ENCODE measurements at places on chromosomes 2 and 18.

- DNase-seq = peak; percentile 44
Measured at GRCh38 chr2:27809761-27810241, 38.3 kb downstream of the MRPL33 start.

- no peak for DNase-seq
Measured at GRCh38 chr18:9404565-9405060, 70.0 kb downstream of the TWSG1 start.

DNA sequence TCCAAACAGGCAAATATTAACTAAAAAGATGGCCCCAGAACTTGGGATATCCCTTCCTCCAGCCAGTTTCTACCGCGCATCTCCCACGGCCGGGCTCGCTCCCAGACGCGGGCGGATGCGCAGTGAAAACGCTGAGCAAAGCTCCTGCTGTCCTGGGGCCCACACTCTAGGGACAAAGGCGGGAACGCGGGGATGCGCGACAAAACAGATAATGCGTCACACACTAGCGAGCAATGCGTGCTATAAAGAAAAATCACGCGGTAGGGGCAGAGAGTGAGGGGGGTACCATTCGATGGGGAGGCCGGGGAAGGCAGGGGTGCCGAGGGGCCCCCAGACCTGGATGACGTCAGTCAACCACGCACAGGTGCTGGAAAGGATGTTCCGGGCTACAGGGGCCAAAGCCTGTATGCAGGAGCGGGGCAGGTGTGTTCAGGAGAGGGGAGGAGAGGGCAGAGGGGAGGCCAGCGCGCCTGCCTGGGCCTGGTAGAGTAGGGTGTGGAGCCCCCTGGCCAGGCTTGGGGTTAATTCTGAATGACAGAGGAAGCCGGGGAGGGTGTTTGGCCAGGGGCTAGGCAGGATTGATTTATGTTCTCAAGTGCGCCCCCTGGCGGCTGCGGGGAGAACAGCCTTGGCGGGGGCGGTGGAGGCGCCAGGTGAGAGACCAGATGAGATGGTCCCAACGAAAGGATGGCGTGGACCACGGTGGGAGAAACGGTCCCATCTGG lies 14.9 kb upstream of the ITM2C start:
- DNase-seq = no peak

- no peak for DNase-seq
Measured at GRCh38 chr2:161876416-161876815, 197.6 kb downstream of the DPP4 start.

DNA sequence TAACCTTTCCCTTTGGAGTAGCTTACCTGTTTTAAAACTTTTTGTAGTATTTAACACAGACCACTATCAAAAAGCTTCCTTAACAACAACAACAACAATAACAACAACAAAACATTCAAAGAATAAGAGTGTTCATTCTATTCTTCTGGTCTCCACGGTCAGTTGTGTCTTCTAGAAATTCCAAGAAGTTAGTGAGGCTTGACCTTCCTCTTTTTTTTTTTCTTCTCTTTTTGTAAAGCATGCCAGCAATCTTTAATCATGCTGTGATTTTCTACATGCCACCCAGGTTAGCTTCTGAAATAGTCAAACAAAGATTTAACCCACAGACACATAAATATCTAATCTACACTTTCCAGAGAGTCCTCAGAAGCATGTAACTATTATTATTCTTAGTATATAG lies 28.4 kb upstream of the KLHL14 start:
- no peak for DNase-seq

- DNase-seq = no peak
Measured at GRCh38 chr2:98702858-98703620, 27.9 kb downstream of the MGAT4A start.

DNA sequence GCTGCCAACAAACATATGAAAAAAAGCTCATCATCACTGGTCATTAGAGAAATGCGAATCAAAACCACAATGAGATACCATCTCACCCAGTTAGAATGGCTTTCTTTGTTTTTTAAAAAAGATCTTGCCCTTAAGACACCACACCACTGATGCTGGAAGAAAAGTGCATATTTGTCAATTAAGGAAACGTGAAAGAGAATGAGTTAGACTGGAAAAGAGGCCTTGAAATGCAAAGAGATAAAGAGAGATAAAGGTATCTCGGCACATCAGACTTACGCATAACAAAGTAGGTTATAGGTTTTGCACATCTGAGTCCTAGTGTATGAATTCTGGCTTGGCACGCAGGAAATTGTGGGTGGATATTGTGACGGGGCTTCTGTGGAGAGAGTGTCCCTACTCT lies 149.5 kb downstream of the MTX2 start:
- DNase-seq = no peak

GRCh38 chr2:205177546-205177945 lies 504.8 kb upstream of the NRP2 start:
- DNase-seq = no peak

DNA sequence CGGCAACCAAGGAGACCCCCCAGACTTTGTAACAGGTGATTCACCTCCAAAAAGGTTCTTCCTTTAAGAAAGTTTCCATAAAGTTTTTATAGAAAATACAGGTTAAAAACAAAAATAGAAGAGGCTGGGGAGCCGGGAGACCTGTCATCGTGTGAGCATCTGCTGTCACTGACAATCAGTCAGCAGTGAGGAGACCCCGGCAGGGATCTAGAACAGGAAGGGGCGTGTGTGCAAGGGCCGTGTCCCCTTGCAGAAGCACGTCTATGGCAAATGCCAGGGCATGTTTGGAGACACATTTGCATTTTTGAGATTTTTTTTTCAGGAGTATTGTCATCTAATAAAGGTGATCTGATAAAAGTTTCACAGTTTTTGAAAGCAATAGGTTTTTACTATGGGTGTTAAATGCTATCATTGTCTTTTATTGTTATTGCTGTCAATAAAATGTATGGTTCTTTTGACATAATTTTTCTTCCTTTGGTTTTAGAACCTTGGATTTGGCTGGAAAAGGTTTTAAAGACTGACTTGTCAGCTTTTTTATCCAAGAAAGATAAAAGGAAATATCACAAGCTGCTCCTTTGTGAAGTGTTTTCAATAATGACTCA lies 52.1 kb downstream of the MTCL1 start:
- DNase-seq = no peak

GRCh38 chr2:110678457-110679336 lies 834 bp upstream of the BUB1 start:
- DNase-seq = no peak

- DNase-seq = no peak
Measured at GRCh38 chr2:28868611-28869010, 1.5 kb downstream of the TRMT61B start.

GRCh38 chr2:192978395-192978794 lies 783.7 kb upstream of the TMEFF2 start:
- no peak for DNase-seq

- no peak for DNase-seq
Measured at GRCh38 chr2:75547345-75548035, 13.2 kb downstream of the EVA1A start.

DNA sequence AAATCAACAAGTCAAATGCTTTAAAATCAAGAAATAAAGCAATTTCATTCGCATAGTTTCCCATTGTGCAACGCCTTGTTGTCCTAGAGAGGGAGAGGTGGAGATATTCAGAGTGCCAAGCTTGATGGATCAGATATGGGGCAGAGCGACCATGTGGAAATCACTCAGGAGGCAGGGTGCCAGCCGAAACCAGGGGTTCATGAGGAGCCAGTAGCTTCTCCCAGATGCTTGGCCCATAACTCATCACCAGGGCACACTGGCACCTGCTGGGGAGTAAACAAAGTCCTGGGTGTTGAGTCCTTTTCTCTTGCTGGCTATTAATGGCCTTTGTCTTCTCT lies 53.0 kb upstream of the ASAP2 start:
- DNase-seq = no peak

- DNase-seq = no peak
Measured at GRCh38 chr2:88603146-88603545, 24.1 kb downstream of the EIF2AK3 start.

GRCh38 chr2:120422465-120423160 lies 76.7 kb downstream of the INHBB start:
- no peak for DNase-seq

- DNase-seq = no peak
Measured at GRCh38 chr18:79933765-79934164, 17.7 kb downstream of the SLC66A2 start.

GRCh38 chr2:38026846-38027245 lies 49.1 kb downstream of the CYP1B1 start:
- DNase-seq = no peak

GRCh38 chr2:120909102-120909501 lies 173.4 kb downstream of the GLI2 start:
- DNase-seq = no peak

GRCh38 chr2:43399515-43400264 lies 173.3 kb upstream of the ZFP36L2 start:
- peak; percentile 57 for DNase-seq

DNA sequence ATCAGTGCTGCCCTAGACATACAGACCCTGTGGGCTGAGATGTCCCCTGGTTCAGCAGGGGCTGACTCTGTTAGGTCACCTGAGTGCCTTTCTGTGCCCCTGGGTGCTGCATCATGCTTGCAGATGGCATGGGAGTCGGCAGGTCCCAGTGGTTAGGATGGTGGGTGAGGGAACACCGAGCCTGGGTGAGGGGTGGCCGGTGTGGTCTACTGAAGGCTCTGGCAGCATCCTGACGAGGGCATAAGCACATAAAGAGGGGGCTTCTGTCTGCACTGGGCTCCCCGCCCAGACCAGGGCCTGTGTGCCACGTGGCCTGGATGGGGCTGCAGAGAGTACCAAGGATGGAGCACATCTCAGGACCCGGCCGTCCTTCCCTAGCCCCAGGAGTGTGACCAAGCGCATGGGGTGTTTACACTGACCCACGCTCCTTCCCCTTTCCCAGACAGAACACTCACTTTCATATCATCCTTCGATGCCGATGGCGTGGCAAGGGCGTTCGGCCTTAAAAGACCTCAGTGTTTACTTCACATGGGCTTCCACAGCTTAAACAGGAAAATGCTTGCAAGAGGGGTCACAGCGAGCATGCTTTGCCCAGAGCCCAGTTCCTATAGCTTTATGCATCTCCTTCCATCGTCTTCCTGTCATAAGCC lies 115.1 kb downstream of the STPG4 start:
- no peak for DNase-seq

GRCh38 chr2:178844269-178844668 lies 37.0 kb upstream of the TTN start:
- no peak for DNase-seq

DNA sequence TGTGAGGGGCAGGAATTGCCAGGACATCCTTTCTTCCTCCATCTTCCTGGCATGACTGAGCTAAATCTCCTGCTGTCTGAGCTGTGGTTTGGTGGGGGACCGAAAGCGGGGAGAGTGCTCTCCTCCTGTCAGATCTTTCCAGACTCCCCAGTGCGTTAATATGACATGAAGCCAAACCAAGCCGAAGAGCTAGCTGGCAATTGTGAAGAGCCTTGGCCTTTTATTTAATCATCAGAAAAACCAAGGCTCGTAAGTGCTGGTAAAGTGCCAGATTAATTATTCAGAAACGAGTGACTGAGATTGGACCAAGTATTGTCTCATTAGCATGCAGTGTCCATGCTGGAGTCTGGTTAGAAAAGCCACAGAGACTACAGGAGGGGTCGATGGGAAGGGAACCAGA lies 14.5 kb upstream of the LRPPRC start:
- DNase-seq = no peak

- DNase-seq = no peak
Measured at GRCh38 chr2:176789751-176790150, 422.8 kb upstream of the HNRNPA3 start.

GRCh38 chr2:80348953-80349352 lies 44.4 kb upstream of the LRRTM1 start:
- DNase-seq = no peak

- no peak for DNase-seq
Measured at GRCh38 chr2:17543131-17543660, 2.7 kb downstream of the VSNL1 start.

GRCh38 chr2:59296279-59296678 lies 1055.2 kb upstream of the FANCL start:
- no peak for DNase-seq

DNA sequence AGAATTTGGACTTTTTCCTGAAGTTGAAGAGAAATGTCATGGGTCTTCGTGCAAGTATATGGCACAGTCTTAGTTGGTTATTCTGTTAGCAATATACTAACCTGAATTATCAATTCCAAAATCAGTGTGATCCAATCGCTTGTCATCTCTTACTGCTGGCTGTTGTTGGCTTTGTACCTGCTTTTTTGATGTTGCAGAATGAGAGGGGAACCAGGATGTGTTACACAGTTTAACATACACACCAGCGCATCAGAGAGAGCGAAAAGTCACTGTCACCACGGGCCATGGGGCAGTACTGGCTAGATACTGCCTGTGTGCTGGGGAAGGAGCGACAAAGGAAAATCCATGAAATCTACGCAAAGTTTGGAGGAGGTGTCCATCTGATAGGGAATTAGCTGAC lies 59.3 kb upstream of the SPP2 start:
- no peak for DNase-seq

DNA sequence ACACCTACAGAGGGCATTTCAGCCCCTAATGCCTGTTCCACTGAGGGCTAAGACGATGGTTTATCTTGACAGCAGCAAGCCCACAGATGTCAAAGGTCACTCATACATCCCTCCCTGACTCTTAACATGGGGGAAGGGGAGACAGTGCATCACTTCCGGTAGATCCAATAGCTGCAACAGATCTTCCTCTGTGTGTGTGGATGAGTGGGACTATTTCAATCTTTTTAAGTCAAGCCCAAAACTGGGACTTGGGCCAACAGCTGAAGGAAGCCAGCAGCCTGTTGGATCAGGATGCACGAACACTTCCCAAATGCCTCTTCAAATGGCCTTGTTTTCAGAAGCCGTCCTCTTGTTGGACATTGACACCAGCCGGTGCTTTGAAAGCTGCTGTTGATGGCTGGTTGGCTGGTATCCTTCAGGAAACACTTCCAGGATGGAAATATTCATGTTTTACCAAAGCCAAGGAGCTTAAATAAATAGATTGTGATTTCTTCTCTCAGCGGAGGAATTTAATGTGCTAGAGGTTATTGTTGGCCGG lies 59.2 kb downstream of the IL1R2 start:
- DNase-seq = no peak
